ENCODE measurements at places on chromosomes 12 and 14.

DNA sequence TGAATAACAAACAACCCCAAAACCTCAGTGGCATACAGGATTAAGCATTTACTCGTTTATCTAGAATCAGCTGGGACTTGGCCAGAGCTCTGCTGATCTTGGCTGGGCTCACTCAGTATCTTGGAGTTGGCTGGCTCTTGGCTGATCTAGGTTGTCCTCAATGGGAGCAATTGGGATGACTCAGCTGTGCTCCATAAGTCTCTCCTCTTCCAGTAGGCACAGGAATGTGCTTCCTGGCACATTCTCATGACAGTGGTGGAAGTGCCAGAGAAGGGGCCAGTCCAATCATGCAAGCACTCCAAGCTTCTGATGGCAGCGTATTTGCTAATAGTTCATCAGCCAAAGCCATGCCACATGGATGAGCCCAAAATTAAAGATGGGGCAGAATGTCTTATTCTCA lies 41.7 kb upstream of the ANO4 start:
- no peak for DNase-seq

DNA sequence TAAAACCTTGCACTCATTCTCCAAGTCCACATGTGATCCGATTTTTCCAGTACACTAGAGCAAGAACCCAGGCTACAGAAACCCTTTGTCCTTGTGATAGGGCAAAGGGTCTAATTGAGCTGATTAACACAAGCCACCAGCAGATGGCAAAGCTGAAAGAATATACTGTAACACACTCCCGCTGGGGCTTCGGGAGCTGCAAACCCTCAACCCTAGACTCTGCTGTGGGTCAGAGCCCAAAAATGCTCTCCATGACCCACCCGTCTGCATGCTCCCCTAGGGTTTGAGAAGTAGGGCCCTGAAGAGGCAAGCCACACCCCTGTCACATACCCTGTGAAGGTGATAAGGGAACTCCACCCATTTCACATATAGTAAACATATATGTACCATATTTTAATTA lies 33.6 kb upstream of the PCNX1 start:
- no peak for DNase-seq

DNA sequence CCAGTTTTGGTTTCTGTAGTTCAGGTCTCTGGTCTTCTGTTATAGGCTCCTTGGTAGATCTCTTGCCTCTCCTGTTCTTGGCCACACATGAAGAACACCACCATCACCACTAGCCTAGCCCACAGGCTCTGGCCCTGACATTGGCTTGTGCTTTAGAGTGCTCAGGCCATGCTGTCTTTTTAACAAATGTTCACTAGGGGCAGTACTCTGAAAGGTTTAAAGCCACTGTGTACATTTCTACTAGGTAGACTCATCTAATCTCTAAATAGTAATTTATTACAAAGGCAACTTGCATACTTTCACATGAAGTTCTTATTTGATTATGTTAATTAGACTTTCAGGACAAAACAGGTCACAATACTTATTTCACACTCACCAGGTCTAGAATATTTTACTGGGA lies 38.3 kb downstream of the PDE6H start:
- DNase-seq = no peak

DNA sequence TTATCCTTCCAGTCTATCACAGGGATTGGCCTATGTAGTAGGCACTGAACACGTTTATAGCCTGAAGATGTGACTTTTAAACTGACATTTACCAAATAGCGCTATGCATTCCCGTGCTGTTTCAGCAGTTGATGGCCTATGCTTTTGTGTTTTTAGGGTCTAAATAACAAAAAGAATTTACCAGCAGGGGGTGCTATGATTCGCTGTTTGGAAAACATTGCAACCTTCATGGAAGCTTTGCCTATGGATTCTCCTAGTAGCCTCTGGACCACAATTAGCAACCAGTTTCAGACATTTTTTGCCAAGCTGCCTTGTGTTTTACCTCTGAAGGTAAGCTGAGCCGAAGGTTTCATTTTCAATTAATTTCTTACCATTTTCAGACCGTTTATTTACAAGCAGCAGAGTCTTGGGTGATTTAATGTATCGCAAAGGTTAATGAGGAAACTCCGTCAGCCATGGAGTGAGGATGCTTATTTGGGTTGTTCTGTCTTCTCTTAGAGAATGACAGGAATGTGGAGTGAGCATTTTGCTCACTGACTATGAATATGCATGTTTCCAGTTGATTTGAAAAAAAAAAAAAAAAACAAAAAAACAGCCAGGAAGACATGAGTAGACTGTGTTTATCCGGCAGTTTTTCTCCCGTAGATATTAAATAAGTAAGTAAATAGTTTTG lies 133.1 kb downstream of the PRIMA1 start:
- DNase-seq = peak; percentile 19

GRCh38 chr14:92607702-92608429 lies 94.3 kb downstream of the RIN3 start:
- DNase-seq = peak; percentile 12

DNA sequence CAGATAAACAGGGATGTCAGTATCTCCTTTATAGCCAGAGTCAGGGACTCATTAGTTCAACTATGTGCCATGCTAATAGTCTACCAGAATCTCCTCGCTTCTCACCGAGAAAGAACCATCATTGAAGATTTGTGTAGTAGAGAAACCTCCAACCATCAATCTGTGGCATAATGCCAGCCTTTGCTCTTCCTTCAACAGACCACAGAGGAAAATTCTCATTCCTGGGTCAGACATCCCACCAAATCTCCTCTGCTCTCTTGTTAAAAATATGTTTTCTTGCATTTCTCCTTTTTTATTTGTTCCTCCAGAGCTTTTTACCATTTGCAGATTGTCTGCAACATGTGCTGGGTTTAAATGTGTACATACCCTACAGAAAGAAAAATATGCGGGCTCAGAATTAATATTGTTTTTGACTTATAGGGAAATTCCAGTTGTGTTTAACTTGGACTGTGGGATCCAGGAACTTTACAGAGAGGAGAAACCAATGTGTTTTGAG lies 64.9 kb downstream of the LLPH start:
- no peak for DNase-seq

GRCh38 chr12:104985206-104985605 lies 910 bp upstream of the NOPCHAP1 start:
- no peak for DNase-seq

DNA sequence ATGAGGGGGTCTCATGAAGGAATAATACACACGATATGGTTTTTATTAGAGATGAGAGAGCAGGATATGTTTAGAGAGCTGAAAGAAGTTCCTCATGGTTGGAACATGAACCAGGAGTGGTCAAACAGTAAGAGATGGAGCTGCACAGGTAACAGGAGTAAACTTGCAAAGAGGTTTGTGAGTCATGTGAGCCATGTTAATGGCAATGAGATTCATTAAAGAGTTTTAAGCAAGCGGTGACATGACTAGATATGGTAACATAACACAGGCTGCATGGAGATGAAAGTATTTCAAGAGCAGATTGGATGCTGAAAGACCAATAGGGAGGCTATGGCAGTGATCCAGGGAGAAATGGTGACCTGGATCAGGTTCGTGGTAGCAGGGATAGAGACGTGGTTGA lies 62.6 kb upstream of the SSTR1 start:
- DNase-seq = no peak

- no peak for DNase-seq
Observed at GRCh38 chr14:101855958-101856357, 94.4 kb downstream of the PPP2R5C start.

GRCh38 chr12:29782285-29782870 lies 1.4 kb downstream of the TMTC1 start:
- DNase-seq = peak; percentile 4

GRCh38 chr12:114407842-114408411 lies 2.0 kb upstream of the TBX5 start:
- DNase-seq = no peak

DNA sequence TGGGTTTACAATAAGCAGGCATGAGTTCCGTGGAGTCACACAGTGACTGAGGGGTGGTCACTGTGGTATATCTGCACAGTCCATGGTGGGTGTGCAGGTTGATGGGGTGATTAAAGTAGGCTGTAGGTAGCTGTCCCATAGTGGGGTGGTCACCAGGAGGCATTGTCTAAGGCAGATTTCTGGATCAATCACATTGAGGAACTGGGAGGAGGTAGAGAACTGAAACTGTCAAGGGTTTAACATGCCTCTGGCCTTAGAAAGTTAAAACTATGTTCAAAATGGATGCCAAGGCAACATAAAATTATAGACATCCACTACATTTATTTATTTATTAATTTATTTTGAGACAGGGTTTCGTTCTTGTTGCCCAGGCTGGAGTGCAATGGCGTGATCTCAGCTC lies 8.3 kb downstream of the ADCK1 start:
- no peak for DNase-seq

DNA sequence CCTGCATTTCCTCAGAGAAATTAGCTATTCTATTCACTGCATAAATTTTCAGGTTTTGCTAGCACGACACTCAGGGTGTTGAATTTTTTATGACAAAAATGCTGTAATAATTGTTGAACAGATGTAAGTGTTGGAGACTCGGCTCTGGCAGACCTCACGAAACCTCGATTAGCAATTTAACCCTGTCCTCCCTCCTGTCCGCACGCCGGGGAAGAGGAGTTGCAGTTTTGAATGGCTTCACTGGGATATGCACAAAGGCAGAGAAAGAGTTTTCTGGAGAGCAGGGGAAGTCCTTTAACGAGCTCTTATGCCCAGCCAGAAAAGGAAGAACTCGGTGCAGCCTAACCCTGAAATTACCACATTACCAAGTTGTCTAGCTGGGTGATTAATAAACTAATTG lies 661.1 kb downstream of the VRK1 start:
- DNase-seq = no peak

GRCh38 chr12:79375050-79375449 lies 315.7 kb downstream of the PAWR start:
- DNase-seq = no peak

DNA sequence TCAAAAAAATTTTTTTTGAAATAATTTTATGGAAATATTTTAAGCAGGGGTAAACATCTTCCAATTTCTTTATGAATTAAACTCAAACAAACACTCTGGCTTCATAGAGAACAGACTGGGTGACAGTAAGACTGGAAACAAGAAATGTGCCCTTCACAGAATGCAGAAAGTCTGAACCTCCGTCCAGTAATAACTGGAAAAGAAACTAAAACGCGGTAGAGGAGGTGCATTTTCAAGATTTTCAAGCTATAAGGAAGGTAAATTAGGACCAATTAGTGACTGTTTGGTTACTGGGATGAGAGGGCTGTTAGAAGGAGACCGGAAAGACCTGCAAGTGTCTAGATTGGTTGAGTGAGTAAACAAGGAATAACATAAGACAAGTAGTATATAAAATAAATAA lies 245.7 kb downstream of the CEP128 start:
- DNase-seq = no peak

All from kidney glomerular epithelial cell (primary cell).